CD4-positive, alpha-beta T cell treated with Interleukin-6 for 4 hours (primary cell): ENCODE measurements at places on chromosomes 16 and 17.

- no peak for DNase-seq
These were observed 6.2 kb downstream of the CRISPLD2 start for GRCh38 chr16:84825896-84826557.

- no peak for DNase-seq
These were observed 93.7 kb downstream of the PMP22 start for GRCh38 chr17:15171167-15172047.

DNA sequence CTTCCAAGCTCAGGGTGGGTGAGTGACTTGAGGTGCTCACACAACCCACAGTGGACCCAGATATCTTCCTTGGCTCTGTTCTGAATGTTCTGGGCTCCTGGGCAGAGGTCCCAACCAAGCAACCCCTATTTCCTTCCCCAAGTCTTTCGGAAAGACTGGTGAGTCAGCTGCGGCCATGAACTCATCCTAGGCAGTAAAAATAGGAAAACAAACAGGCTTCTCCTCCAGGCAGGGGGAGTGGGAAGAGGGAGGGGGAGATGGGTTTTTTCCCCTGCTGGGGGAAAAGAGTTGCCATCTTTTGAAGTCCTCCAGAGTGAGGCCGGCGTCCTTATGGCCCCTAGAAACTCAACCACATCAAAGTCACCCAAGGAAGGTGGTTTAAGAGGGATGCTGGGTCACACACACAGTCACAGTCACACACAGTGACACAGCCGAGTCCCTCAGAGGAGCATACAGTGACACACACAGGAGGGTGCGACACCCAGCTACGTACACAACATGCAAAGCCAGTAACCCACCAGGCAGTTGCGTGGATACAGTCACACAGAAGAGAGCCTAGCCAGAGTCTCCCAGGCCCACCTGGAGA lies 16.0 kb upstream of the DLX4 start:
- DNase-seq, result no peak

GRCh38 chr17:43576563-43577229 lies 30.6 kb upstream of the ETV4 start:
- peak; percentile 74 for DNase-seq

GRCh38 chr17:56478836-56479447 lies 114.6 kb upstream of the NOG start:
- peak; percentile 3 for DNase-seq

DNA sequence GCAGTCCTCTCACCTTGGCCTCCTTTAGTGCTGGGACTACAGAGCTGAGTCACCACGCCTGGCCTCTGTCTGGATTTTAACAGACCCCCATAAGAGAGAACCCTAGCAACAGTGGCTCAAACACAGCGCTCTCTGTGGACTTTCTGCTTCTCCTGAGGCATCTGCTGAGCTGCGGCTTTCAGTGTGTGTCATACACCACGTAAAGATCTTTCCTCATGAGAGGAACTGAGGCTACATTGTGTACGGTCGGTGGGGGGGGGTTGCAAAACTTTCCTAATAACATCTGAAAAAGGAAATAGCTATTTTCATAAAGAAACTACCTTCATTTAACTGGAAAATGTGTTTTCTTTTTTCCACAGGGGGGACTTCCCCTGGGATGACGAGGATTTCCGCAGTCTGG lies 32.9 kb downstream of the DEF8 start:
- no peak for DNase-seq

- DNase-seq, result no peak
These were observed 23.0 kb downstream of the VAC14 start for GRCh38 chr16:70777973-70778406.

DNA sequence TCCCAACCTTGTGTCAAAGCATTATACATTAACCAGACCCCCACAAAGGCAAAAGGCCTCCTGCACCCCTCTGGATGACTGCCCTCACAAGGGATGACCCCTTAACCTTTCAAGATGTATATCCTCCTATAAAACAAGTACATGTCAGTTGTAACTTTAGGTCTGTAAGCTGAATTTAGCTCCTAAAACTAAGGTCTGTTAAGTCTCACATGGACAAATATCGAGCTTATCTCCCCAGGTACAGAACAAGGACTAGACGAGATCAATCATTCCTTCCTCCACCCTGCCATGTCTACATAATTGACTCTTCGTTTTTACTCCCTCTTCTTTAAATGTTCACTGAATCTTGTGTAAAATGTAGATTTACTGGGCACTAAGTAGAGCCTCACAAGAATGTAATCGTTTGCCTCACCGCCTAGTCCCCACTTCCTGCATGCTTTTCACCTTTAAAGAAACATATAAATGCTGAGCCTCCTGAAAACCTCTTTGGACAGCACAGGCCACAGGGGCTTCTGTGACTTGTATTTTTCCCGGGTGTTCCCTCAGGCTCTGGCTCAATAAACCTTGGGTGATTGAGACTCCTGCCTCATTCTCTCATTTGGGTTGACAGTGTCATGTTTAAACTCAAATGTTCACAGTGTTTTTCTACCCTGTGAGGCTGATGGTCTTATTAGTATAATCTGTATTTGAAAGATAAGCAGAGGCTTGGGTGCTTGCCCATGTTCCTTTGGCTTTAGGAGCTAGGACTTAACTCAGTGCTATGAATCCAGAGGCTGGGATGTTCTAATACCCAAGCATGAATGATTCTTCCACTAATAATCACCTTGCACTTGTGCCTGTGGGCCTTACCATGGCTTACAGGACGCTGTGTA lies 37.6 kb downstream of the MMD start:
- DNase-seq, result no peak

- no peak for DNase-seq
These were observed 119.6 kb downstream of the CYLD start for GRCh38 chr16:50861451-50861850.

DNA sequence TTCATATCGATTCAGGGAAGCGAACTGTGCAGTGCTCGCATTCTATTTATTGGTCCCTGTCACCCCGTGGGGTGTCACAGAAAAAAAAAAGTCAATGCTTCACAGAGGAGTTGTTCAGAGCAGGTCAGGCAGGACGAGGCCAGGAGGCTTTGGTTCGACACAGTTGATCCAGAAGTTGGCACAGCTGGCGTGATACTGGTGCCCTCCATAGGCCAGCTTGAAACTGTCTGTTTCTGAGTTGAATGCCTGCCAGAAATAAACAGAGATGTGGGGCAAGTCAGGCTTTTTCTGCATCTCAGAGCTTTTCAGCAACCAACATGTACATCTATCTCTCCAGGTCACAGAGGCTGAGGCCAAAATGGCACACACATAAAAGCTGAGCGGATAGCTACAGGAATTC lies 29.1 kb downstream of the DUSP14 start:
- DNase-seq, result no peak
